ENCODE measurements at places on chromosomes 2 and 18.

DNA sequence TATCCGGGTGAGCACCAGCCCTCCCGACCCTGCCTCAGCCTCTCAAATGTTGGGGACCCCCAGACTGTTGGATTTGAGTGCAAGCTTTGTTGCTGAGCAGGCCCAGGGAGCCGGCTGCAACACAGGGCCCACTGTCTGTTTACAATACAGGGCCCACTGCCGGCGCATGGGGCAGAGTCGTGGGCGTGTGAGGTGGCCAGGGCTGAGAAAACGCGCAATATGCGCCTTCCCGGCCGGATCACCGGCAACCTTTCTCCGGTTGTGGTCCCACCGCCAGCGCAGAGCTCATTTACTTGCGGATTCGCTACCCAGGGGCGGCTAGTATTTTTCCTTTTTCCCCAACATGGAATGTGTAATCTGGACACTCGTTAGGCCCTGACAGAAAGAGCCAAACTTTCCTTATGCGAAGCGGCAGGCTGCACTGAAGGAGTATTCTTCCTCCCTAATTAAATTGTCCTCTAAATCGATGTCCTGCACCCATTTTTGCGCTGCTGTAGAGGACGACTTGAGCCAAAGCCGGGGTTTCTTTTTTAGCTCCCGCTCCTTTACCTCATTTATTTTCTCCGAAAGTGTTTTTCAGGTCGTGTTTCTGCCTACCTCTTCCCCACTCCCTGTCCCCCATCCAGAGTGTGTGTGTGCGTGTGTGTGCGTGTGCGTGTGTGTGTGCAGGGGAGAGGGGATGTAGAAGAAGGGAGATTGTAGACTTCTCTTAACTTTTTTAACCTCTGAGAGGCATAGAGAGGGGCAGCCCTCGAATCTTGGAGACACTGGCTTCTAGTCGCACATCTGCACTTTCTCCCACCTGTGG lies 2.7 kb downstream of the OTX1 start:
- DNase-seq, result no peak

DNA sequence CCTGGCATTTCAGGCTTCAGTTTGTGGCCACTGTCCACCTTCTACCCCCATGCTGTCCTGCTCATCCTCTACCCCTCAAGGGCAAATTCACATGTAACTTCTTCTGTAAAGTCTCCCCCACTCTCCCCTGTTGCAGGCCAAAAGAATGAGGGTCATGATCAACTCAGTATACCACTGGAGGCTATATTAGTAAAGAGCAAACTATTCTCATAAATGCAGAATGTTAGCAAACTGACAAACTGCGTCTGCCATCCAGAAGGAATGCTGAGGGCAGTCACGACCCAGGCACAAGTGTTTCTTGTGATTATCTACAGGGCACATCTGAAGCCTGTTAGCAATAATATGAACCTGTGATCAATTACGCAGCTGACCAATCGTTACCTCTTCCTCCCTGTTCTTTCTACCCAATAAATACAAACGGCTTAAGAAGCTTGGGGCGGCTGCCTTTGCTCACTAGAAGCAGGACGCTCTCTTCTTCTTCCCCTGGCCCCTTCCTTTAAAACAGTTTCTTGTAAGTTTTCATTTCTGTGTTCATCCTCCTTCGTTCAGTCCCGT lies 58.3 kb downstream of the SEPTIN10 start:
- no peak for DNase-seq

GRCh38 chr2:217606296-217606695 lies 396.5 kb downstream of the TNS1 start:
- DNase-seq, result no peak

- DNase-seq, result no peak
These were observed 135.4 kb downstream of the PHLPP1 start for GRCh38 chr18:62850619-62851306.

DNA sequence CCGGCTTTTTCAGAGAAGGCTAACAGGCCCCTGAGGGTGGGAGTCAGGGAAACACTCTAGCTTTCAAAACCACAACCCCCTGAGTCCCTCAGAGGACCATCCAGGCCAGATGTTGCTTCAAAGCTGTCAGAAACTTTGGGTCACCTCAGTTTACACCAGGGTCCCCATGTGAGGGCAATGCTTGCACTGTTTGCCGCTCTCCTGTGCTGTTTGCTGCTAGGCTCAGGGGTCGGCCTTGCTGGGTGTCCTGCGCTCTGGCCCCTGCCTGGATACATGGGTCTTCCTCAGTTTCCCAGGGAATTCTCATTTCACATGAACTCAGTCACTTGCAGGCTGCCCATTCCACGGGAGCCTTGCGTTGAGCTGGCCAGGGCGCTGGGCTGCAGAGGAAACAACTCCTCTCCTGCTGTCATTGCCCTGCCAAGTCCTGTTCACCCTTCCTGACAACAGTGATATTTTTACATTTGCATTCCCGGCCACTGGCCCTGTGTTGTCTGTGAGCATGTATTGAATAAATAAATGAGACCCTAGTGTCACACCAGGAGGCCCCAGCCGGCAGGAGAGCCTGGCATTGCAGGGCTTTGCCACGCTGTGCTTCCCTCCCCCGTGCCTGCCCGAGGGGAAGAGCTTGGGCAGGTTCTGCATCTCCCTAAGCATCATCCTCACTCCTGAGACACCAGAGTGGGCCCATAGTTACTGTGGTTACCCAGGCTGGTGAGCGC lies 73.2 kb upstream of the RAB6C start:
- no peak for DNase-seq

GRCh38 chr2:15662579-15662978 lies 70.9 kb downstream of the DDX1 start:
- no peak for DNase-seq

- no peak for DNase-seq
These were observed 41.7 kb upstream of the PLA2R1 start for GRCh38 chr2:160104115-160104514.

GRCh38 chr2:104766683-104767082 lies 87.2 kb upstream of the POU3F3 start:
- no peak for DNase-seq

DNA sequence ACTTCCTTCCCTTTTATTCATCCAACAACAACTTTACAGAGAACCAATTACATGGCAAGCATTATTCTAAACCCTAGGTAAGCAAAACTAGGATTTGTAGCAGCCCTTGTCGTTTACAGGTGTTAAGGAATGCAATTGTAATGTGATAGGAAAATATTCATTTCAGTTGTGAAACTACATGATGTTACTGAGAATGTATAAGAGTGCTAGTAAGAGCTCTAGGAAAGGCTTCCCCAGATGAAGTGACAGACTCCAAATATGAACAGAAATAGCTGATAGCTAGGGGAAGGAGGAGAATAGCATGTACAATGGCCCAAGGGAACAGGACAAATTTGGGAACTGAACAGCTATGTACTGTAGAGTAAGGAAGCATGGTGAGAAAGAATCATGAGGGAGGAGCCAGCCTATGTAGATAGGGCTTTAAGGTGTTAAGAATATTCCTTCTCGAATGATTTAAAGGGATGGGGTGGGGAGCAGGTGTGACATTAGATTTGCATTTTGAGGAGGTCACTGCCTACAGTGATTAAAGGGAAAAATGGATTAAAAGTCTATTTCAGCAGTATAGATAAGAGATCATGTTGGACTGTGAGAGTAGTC lies 31.7 kb downstream of the RPE start:
- no peak for DNase-seq

- no peak for DNase-seq
These were observed 345.8 kb downstream of the TDRD15 start for GRCh38 chr2:21469564-21469963.

GRCh38 chr2:132550946-132551345 lies 119.1 kb downstream of the LYPD1 start:
- DNase-seq, result no peak

GRCh38 chr2:111662771-111663470 lies 221.1 kb downstream of the ANAPC1 start:
- DNase-seq, result peak; percentile 81

GRCh38 chr2:75846683-75847190 lies 136.0 kb upstream of the GCFC2 start:
- DNase-seq, result no peak

All from epithelial cell of esophagus (primary cell).